ENCODE measurements at places on chromosomes 4 and X.

- DNase-seq, result no peak
Measured at GRCh38 chrX:68997911-68998310, 167.3 kb downstream of the PJA1 start.

DNA sequence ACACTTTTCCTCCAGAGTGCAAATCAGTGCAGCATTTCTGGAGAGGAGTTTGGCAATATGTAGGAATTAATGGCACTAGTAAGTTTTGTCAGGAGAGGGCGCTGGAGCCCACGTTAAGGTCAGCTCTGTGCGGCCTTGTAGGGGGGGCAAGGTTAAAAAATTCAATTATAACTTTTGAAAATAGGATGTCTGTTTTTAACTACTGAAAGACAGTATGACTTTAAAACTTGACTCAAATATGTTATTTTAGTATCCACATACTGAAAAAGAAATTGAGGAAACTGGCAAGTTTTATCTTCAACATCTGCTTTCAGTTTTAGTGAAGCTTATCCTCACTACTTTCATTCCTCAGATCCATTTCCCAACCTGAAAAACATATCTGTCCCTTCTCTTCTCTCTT lies 30.9 kb upstream of the HSD17B13 start:
- peak; percentile 7 for DNase-seq

GRCh38 chrX:46953597-46953996 lies 41.4 kb downstream of the JADE3 start:
- no peak for DNase-seq

- DNase-seq, result no peak
Measured at GRCh38 chr4:147054228-147054872, 108.7 kb upstream of the TTC29 start.

DNA sequence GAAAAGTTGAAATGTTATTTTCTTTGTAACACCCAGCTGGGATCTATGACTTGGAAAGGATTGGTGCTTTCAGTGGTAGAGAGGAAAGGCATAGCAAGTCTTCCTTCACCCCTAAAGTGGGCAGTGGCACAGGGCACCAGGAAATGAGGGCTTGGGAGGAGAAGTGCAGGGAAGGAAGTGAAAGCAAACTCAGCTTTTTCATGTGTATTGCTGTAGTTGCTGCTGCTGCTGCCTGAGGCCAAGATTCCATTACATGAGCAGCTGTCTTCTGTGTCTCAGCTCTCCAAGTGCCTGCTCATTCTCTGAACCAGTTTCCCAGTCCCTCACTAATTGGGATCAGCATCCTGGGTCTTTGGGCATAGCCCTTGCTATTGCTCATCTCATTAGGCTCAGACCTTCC lies 2.6 kb downstream of the HCCS start:
- no peak for DNase-seq

GRCh38 chrX:150771116-150771515 lies 77.9 kb downstream of the MTMR1 start:
- no peak for DNase-seq

GRCh38 chrX:139049465-139049864 lies 337.9 kb upstream of the FGF13 start:
- no peak for DNase-seq

DNA sequence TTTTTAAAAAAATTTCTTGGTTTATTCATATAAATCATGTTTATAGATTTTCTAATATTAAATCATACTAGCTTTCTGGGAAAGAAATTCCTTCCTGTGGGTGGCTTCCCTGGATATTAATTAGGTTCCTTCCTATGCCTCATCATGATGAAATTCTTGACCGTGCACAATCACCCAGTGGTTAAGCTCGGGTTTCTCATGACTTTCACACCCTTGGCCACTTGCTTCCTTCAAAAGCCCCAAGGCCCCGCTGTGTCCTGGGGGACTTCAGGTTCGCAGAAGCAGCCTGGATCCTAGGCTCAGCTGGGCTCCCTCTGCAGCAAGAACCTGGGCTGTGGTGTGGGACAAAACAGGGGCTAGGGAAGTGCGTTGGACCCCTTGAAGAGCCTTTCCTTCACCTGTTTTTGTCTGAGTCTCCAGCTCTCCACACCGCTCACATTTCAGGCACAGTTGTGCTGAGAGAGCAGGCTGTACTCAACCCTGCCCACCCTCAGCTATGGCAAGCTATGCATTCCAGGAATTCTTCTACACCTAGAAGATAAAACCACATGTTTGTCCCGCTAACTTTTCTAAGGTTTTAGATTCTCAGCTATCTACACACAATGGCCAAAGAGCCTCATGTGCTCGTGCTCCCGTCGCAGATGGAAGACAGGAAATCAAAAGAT lies 48.9 kb upstream of the TMSB15B start:
- DNase-seq, result no peak

- DNase-seq, result no peak
Measured at GRCh38 chr4:184451726-184452125, 22.6 kb downstream of the IRF2 start.

DNA sequence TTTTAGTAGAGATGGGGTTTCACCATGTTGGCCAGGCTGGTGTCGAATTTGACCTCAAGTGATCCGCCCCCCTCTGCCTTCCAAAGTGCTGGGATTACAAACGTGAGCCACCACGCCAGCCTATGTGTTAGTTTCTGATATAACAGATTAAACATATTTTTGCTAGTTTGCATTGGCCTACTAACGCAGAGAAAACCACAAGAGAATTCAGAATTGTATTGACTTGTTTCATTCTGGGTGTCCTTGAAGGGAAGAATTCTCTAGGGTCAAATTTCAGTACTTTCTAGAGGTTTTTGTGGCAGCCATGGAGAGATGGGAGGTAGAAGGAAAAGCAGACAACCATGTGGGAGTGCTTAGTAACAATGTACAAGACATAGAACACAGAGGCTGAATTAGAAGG lies 46.1 kb upstream of the BMPR1B start:
- DNase-seq, result no peak

DNA sequence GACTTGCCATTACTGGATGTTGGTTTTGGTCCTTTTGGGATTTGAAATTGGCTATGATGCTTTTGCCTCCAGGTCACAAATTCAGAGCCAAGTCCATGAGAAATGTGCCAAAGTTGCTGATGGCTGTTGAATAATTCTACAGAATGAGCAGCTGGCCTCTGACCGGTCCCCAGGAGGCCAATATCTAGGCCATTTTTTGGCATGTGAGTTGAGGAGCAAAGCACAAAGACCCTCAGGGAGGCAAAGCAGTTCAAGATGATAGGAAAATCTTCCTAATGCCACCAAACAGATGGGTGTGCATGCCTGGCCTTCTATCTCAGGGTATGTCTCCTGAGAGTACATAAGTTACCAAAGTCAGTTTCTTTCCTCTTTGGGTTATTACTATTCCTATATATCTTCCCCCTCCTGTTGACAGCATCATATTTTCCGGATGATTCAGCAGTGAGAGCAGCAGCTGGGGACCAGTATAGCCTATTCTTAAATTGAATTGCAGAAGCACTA lies 44.4 kb downstream of the SEL1L3 start:
- no peak for DNase-seq

GRCh38 chr4:108191269-108191914 lies 22.7 kb upstream of the LEF1 start:
- DNase-seq, result no peak

DNA sequence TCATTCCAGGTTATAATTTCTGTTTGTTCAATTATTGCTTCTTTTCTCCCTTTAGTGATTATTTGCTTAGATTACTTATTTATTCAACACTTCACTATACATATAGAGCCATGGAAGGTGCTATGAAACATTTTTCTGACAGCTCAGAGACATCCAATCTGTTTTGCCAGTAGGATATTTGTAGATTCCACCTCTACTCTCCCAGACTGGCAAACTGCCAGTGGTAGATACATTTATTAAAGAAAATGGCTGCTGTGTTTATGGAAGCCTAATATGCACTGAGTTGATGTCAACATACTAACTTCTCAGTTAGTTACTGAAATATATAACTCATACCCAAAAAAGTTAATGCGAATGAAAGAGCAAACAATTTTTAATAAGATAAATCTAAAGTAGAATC lies 348.6 kb downstream of the TRAM1L1 start:
- no peak for DNase-seq

DNA sequence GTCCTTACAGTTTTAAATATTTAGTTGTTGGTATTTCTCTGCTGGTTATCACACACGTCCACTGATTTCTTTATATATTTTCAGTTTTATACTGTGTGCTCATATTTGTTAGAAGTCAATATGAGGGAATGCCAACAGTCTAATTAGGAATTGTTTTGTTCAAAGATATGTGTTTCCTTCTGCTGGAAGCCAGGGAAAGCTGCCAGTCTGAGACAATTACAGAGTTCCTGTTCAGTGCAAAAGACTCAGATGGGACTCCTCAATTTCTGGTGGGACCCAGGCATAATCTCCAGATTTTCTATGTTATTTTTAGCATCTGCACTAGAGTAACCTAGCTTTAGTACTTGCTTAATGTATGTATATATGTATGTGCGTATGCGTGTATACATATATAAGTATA lies 486.0 kb downstream of the GRID2 start:
- no peak for DNase-seq

DNA sequence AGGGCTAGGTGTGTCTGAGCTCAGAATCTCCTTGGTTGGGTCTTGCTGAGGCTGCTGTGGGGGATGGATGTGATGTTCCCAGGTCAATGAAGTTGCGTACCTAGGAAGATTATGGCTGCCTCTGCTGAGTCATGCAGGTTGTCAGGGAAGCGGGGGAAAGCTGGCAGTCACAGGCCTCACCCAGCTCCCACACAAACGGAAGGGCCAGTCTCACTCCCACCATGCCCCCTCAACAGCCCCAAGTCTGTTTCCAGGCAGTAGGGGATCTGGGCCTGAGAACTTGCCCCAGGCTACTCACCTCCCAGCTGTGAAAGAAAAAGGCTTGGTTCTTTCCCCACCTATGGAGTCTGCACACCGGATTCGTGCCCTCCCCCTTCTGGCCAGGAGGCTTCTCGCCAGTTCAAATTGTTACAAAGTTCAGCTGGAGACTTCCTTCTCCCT lies 72.9 kb downstream of the WDR44 start:
- no peak for DNase-seq

- no peak for DNase-seq
Measured at GRCh38 chrX:15785176-15785750, 5.0 kb upstream of the ZRSR2 start.

GRCh38 chr4:166622425-166622977 lies 611.8 kb downstream of the SPOCK3 start:
- no peak for DNase-seq

DNA sequence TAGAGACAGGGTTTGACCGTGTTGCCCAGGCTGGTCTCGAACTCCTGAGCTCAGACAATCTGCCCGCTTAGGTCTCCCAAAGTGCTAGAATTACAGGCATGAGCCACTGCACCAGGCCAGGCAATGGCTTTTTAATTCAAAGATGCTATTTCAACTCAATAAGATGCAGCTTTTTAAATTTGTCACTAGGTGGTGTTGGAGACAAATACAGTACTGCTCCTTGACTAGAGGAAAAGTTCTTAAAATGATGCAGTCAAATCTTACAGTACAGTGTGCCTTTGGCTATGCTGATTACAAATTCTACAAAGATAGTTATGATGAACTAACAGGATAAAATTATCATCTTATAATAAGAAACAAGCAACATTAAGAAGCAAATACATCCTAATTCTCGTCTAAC lies 441.1 kb downstream of the KCNIP4 start:
- DNase-seq, result no peak

GRCh38 chr4:183808097-183808456 lies 97.0 kb upstream of the STOX2 start:
- no peak for DNase-seq

- no peak for DNase-seq
Measured at GRCh38 chrX:95762716-95763115, 921.9 kb upstream of the DIAPH2 start.

- DNase-seq, result no peak
Measured at GRCh38 chr4:84477738-84478137, 21.4 kb downstream of the NKX6-1 start.

DNA sequence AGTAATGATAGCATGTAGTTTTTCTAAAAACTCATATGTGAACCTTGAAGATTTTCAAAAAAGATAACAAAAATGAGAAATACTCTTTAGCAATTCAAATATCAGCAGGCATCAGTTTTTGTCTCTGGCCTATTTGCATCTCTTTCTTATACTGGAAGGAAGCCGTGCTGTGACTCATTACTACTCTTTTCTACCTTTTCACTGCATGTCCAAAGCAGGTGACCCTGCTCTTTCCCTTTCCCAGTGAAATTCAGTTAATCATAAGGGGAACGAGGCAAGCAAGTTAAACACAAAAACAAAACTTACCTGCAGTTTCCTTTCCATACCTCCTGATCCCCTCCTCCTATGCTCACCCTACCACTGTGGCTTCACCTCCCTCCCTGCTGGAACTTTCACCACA lies 9.3 kb downstream of the SPATA4 start:
- no peak for DNase-seq

DNA sequence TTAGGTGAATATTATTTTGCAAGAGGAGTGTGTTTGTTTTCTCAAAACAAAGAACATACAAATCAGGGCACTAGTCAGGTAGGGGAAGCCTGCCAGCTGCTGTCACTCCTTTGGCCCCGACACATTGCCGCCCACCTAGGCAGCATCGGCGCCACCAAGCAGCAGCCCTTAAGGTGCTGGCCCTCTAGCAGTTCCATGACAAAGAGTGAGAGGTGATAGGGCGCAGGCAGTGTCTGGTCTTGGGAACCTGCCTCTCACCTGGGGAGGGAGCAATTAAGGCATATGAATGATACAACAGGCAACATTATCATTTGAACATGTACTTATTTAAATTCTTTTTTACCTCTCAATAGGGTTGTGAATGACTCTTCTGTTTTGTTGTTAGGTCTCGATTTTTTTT lies 135.1 kb downstream of the PLS3 start:
- no peak for DNase-seq

DNA sequence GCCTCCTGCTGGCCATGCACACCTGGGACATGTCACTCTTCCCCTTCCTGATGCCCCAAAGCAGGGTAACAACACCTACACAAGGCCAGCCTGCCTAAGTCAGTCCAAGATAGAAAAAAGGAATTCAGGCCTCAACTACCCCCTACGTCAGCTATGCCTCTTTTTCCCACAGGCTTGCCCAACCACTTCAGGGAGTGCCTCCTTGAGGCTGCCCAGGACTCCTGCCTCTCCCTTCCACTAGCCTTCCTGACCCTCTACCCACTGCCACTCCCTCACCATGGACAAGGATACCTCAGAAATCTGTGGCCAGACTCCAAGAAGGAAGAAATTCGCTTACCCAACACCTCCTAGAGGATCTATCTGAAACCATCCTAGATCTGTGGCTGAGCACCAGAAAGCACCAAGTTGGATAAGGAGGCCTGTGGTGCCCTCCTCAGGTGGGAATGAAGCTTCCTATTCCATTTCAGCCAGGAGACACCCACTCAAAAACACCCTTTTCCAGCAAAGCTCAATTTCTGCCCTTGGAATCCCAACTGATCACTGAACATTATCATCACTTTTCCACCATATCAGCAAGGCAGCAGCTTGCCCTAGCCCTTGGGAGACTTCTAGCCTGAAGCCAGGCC lies 1.8 kb downstream of the KDM5C start:
- DNase-seq, result no peak

DNA sequence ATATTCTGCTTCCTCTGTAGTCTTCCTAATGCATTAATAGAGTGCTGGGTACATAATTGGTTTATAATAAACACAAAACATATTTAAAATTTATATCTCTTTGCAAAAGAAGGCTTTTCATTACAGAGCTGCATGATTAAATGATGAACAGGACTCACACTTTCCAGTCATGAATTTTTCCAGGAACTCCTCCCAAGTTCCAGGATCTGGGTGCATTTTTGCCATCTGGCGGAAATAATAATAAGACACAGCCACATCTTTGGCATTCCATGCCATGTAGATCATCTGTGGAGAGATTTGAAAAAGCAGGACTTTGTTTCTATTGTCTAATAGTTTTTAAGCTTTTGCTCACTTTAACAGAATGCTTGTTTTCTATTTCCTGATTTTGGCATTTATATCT lies 40.2 kb upstream of the SULT1B1 start:
- DNase-seq, result no peak

GRCh38 chr4:105246712-105247111 lies 100.0 kb downstream of the TET2 start:
- DNase-seq, result no peak
